ENCODE measurements at places on chromosomes 2 and 18. TPM values are rescaled to one million over a fixed set of nuclear protein-coding genes. Genes with fewer than 3 reads are reported as not detected.

Gene LRRC30
- not detected for total RNA-seq

Gene GPC1
- 150 TPM for total RNA-seq

Gene GALR1
- total RNA-seq: not detected

Gene PPP1R1C
- total RNA-seq: 0.07 TPM

Gene LBX2
- total RNA-seq: 0.59 TPM

Gene RAPH1
- total RNA-seq: 35.6 TPM

All from smooth muscle cell of the pulmonary artery (primary cell).